ENCODE measurements at places on chromosomes 3 and 15.

- no peak for DNase-seq
Observed at GRCh38 chr3:81500039-81500438, 261.4 kb downstream of the GBE1 start.

DNA sequence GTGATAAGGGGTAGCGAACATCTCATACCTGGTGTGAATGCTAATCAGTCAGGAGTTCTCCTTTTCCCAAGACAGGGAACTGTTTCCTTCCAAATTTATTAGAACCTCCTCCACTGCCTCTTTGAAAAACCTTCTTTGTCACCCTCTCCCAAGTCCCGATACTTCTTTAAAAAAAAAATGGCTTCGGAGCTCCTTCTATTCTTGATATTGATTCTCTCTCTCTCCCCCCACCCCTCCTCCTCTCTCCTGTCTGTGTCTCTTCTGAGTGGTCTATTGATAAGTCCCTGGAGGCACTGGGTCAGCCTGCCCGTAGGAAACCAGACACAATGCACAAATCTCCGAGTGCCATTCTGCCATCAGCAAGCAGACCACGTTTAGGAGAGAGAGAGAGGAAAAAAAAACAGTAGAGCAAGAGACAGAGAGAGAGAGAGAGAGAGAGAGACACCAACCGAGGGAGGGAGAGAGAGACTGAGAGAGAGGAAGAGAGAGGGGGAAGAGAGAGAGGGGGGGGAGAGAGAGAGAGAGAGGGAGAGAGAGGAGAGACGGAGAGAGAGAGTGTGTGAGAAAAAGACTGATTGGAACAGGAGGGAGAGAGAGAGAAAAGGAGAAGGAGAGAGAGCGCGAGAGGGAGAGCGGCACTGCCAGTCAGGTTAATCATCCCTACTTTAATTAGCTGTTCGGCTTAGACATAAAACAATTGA, 160.9 kb downstream of the TIGIT start:
- DNase-seq = no peak

DNA sequence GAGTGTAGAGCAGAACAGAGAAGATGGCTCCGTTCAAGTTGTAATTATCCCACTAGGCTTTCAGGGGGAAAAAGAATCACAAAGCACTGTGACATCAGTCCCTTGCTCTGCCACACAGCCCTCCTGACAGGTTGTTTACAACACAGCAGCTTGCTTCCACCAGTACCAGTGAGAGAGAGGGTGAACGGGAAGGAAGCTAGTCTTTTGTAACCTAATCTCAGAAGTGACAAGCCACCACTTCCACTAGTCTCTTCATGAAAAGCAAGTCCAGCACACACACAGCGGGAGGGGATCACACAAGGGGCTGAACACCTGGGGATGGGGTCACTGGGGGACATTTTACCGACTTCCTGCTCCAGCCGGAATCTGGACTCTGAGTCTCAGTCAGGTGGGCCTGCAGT, 86.3 kb downstream of the FAM81A start:
- peak; percentile 44 for DNase-seq

DNA sequence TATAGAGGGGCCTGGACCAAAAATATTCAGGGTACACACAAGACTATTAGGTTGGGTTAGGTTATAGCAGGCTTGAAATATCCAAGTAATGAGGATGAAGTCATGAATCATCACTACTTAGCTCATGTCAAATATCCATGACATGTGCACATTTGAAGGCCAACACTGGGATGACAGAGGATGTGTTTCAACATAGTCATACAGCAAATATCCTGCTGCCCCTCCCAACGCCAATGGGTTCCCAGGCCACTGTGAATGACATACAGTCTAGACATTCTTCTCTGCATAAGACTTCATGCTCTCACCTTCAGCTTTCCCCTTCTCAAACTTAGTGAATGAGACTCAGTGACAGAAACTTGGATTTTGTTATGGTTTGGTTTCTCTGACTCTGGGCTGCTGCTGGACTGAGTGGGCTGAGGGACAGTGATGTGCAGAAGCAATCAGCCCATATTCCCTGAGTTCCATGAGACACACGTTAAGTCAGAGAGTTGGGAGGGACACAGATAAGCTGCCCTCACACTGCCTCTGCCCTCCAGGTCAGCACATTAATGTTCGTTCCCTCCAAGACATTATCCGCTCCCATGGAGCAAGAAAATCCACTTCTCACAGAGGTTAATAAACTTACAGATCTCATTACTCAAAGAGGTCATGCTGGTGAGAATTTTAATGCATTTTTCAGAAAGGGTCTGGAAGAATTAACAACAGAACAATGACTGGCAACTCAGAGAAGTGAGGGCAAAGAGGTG, 15.4 kb downstream of the HOMER2 start:
- DNase-seq = no peak

DNA sequence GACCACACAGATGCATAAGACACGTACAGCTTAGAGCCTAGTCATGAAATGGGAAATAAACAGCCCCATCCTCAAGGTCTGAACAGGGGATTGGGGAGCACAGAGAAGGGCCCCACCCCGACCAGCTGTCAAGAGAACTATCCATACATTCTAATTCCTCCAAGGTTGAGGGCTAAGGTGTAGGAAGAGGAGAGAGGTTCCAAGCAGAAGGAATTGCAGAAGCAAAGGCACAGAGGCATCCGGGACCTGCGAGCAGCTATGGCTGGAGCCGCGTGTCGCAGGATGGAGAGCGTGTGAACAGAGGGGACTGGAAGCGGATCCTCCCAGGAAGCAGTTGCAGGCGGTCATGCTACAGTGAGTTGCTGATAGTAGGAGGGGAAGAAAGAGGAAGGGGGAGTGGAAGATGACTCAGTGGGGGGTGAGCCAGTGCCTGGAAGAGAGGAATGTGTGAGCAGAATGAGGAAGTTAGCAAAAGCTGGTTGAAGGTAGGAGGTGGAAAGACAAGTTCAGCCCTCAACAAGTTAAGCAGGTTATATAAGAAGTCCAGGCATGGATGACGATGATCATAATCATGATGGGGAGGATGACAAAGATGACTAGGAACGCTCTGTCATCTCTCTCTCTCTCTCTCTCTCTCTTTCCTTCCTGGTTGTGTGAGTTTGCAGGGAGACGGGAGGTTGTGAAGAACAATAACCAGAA, 89.7 kb downstream of the LIPC start:
- DNase-seq = no peak

- no peak for DNase-seq
Observed at GRCh38 chr3:186181901-186182300, 73.0 kb upstream of the ETV5 start.

- no peak for DNase-seq
Observed at GRCh38 chr3:168427156-168427555, 331.4 kb upstream of the GOLIM4 start.

DNA sequence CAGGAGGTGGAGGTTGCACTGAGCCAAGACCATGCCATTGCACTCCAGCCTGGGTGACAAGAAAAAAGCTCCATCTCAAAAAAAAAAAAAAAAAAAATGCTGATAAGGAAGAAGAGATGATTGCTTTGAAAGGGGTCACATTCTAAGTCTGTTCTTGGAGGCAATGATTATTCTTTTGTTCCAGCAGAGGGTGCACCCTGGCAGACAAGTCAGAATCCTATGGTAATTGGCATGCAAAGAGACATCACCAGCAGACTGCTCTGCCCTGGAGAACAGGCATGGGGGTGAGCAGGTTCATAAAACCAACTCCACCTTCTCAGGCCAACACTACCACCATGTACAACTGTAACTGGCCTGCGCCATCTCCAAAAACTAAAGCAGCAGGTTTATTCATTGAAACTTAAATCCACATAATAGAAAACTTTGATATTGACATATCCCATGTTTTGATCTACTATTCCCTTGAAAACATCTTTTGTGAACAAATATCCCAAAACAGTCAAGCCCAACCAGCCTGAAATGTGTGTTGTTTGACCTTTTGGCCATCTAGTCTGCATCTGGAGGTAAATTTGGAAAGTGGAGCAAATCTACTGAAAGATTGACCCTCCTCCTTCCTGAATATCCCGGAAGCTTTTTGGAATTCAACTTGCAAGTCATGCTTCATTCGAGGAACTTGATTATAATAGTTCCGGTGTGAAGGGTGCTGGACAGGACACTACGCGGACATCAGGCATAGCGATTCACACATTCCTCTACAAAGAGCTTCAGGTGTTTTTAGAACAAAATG, 100.3 kb downstream of the MECOM start:
- no peak for DNase-seq

DNA sequence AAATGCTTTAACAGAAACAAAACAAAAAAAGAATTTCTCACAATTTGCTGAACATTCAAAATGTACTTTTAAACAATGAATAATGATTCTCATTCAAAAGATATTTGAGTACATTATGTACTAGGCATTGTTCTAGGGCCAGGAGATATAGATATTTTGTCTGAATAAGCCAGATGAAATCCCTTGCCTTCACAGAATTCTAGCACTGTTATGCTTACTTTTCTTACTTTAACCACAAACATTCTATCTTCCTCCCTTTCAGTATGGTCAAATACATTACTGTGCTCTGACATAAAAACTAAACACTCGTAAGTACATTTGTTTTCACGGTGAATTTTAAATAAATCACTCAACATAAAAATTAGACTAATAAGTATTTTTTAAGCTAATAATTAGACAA, 116.7 kb downstream of the ADAM10 start:
- DNase-seq = no peak

DNA sequence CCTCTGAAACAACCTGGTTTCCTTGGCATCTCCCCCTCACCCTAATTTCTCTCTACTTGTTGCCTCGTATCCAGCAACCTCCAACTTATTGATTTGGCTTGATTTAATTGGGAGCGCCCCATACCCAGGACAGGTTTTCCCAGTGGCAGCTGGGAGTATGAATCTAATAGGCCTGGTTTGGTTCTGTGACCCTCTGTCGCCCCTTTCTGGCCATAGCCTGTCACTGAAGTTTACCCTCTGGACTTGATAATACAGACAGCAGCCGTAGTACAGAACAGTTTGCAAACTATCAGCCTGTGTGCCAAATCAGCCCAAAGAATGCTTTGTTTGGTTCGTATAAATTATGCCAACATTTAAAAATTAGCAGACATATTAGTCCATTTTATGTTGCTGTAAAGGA, 525.1 kb upstream of the GOLIM4 start:
- no peak for DNase-seq

GRCh38 chr3:157029365-157029790, 130.6 kb downstream of the CCNL1 start:
- DNase-seq = no peak

Data from activated CD8-positive, alpha-beta memory T cell treated with anti-CD3 and anti-CD28 coated beads, Interleukin-2, amount 10 ng/mL, durations not matched to agents 7 days and 5 days (primary cell).